ENCODE measurements at places on chromosomes 16 and 17.

DNA sequence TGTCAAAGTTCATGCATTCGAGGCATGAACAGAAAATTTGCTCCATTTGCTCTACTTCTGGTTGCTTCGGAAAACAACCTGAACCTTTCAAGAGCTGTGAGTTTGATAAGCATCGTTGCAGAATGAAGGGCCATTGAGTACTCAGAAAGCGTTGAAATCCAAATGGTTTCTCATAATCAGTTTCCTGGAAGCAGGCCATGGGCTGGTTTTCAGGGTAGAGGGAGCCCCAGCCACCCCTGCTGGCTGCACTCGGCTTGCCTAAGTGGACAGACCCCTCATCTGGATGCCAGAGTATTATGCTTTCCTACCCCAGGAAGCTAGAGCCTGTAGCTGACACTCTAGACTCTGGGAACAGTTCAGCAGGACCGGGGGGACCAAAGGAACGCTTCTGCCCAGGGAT, 24.4 kb downstream of the SCNN1G start:
- DNase-seq, result no peak

GRCh38 chr17:47363171-47363570, 39.4 kb downstream of the EFCAB13 start:
- DNase-seq, result no peak

GRCh38 chr17:28370035-28370743, at the start of gene VTN:
VTN (minus strand) TSS chr17:28370307; CDS start chr17:28370203, 104 bp downstream.
- no peak for DNase-seq

- DNase-seq, result no peak
These were observed 16.2 kb downstream of the GLIS2 start for GRCh38 chr16:4332083-4332482.

DNA sequence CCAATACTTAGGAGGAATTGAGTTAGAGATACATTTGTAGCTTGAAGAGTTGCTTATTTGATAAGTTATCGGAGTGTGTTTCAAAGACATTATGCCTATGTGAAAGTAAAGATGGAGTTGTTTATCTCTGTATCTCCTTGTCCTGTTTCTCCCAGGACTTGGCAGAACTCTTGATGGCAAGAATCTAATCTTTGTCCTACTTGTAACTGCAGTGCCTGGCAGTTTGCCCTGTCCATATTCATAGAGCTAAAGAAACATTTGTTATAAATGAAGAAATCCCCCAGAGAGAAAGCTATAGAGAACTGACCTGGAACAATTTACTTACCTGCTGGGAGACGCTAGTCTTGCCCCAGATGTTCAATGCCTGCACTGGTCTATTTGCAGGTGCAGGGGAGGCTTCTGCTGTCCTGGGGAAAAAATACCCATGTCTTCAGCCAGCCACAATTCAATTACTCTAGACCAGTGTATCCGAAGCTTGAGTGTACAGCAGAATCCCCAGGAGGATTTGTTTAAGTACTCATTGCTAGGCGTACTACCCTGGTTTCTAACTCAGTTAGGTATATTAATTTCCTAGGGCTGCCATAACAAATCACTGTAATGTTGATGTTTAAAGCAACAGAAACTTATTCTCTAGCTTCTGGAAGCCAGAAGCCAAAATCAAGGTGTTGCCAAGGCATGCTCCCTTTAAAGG, 410.0 kb upstream of the HSBP1 start:
- no peak for DNase-seq

GRCh38 chr17:73593249-73593965, 50.8 kb downstream of the SDK2 start:
- no peak for DNase-seq

All from activated CD4-positive, alpha-beta T cell treated with anti-CD3 and anti-CD28 coated beads for 36 hours (primary cell).